ENCODE measurements at places on chromosomes 1 and 21. TPM values are rescaled to one million over a fixed set of nuclear protein-coding genes. Genes with fewer than 3 reads are reported as not detected.

Gene GSTM1
- not detected for total RNA-seq

Gene F13B
- total RNA-seq, result not detected

Gene FLVCR1
- 6.8 TPM for total RNA-seq

Gene ATAD3C
- 10.0 TPM for total RNA-seq

Gene AGT
- total RNA-seq, result 30.1 TPM

Gene CASQ2
- total RNA-seq, result 2.3 TPM

Gene TRABD2B
- total RNA-seq, result 62.0 TPM

Gene CFHR2
- total RNA-seq, result not detected

Gene CFHR3
- 2.1 TPM for total RNA-seq

Gene TMEM35B
- 44.2 TPM for total RNA-seq

Gene CELSR2
- total RNA-seq, result 65.6 TPM

Gene DEPDC1
- total RNA-seq, result 0.63 TPM

Gene TRIM45
- 4.8 TPM for total RNA-seq

Gene ZNF648
- not detected for total RNA-seq

Gene NBPF6
- not detected for total RNA-seq

Gene PEF1
- 69.0 TPM for total RNA-seq

Gene RHBDL2
- total RNA-seq, result 2.1 TPM

Gene LRP8
- total RNA-seq, result 6.9 TPM

Gene RGL1
- total RNA-seq, result 30.7 TPM

Gene GPX7
- total RNA-seq, result 9.7 TPM

Gene OR2L2
- total RNA-seq, result 0.09 TPM

Gene KIF14
- 0.19 TPM for total RNA-seq

Gene WDR47
- total RNA-seq, result 15.8 TPM

Gene FOXO6
- 1.0 TPM for total RNA-seq

Gene SPAG17
- 10.4 TPM for total RNA-seq

Gene RAB3B
- total RNA-seq, result 0.72 TPM

Gene TMEM79
- 2.7 TPM for total RNA-seq

Gene MRPS15
- total RNA-seq, result 48.1 TPM

Gene LAMC2
- total RNA-seq, result 89.0 TPM

Gene PRPF38B
- 37.6 TPM for total RNA-seq

Gene S100A16
- total RNA-seq, result 119 TPM

Gene LRRC3
- 1.4 TPM for total RNA-seq

Gene LAMB3
- 59.7 TPM for total RNA-seq

Gene FAM43B
- 2.5 TPM for total RNA-seq

Gene PIGR
- 841 TPM for total RNA-seq

Gene KIF21B
- total RNA-seq, result 5.6 TPM

Gene FHAD1
- total RNA-seq, result 4.2 TPM

Gene KCNH1
- 0.54 TPM for total RNA-seq

Gene CFHR5
- total RNA-seq, result not detected

Gene PRRX1
- total RNA-seq, result 8.1 TPM

Gene CPT2
- 24.2 TPM for total RNA-seq

Gene KRTAP21-2
- total RNA-seq, result not detected
